ENCODE measurements at places on chromosomes 2 and 18. TPM values are rescaled to one million over a fixed set of nuclear protein-coding genes. Genes with fewer than 3 reads are reported as not detected.

Gene UPP2
- total RNA-seq = not detected

GRCh38 chr2:159960414-159960813, 102.0 kb downstream of the PLA2R1 start:
- no peaks in the 10 kb centered on the region for H3K4me1 ChIP-seq
- no peak overlapping the region for H3K27ac ChIP-seq
- H3K36me3 ChIP-seq = no peaks in the 10 kb centered on the region
- H3K27me3 ChIP-seq = no peaks in the 10 kb centered on the region

GRCh38 chr2:179106676-179107428, 56.9 kb upstream of the CCDC141 start:
- H3K27me3 ChIP-seq = no peaks in the 10 kb centered on the region
- peaks cover 43% of the 10 kb centered on the region for H3K36me3 ChIP-seq
- H3K4me3 ChIP-seq = no peak overlapping the region
- DNase-seq = peak; percentile 89
- no peaks in the 10 kb centered on the region for H3K4me1 ChIP-seq

- H3K4me3 ChIP-seq = no peak overlapping the region
- no peaks in the 10 kb centered on the region for H3K36me3 ChIP-seq
- DNase-seq = peak; percentile 44
- no peak overlapping the region for H3K27ac ChIP-seq
Measured at GRCh38 chr2:202115479-202115971, 42.5 kb downstream of the KIAA2012 start.

DNA sequence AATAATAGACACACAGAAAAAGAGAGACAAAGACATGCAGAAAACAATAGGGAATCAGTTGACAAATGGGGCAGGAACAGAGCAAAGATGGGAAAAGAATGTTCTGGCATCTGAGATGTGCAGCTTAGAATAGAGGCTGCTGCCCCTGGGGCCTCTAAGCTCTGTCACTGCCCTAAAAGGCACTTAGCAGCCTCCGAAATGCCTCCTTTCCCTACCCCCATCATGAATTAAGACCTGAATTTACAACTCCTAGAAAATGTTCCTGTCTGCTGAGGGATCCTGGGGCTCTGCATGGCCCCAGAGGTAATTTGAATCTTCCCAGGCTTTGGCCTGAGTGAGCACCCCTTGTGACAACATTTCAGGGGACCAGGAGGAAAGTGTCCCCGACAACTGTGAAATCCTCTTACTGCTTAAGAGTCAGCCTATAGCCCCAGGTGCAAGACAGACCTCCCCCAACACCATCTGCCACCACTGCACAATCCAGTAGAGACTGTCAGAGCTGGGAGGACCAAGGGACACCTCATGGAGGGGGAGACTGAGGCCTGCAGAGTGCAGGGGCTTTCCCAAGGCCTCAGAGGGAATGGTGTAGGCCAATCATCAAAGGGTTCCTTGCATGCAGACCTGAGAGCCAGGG, 24.8 kb downstream of the MRPL35 start:
- H3K4me3 ChIP-seq = no peak overlapping the region
- DNase-seq = no peak
- no peaks in the 10 kb centered on the region for H3K36me3 ChIP-seq
- no peaks in the 10 kb centered on the region for H3K27me3 ChIP-seq
- H3K4me1 ChIP-seq = peaks cover 43% of the 10 kb centered on the region

- no peak overlapping the region for H3K4me3 ChIP-seq
- H3K36me3 ChIP-seq = no peaks in the 10 kb centered on the region
- no peak overlapping the region for H3K27ac ChIP-seq
Measured at GRCh38 chr2:2647141-2647541, 316.1 kb upstream of the MYT1L start.

DNA sequence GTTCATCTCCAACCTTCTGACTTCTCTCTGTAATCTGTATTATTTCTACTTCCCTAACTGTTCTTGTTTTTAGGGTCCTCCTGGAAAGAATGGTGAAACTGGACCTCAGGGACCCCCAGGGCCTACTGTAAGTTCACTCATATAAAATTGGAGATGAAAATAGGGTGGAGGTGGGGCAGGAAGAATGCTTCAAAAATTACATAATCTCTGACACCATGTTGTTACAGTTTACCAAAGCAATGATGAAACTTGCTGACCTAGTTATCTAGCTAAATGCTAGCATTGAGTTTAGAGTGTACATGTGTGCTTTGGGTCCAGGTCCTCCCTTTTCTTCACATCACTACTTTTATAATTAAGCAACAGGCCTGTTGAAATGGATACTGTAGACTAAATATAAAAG, 23.1 kb downstream of the COL3A1 start:
- H3K27ac ChIP-seq = peak overlapping the region; percentile 12
- DNase-seq = no peak
- no peak overlapping the region for H3K4me3 ChIP-seq
- no peaks in the 10 kb centered on the region for H3K27me3 ChIP-seq
- H3K4me1 ChIP-seq = no peaks in the 10 kb centered on the region
- H3K36me3 ChIP-seq = peaks cover 97% of the 10 kb centered on the region

Gene HOXD11
- not detected for total RNA-seq

- no peak overlapping the region for H3K4me3 ChIP-seq
- no peak for DNase-seq
- H3K27me3 ChIP-seq = no peaks in the 10 kb centered on the region
- H3K36me3 ChIP-seq = no peaks in the 10 kb centered on the region
- no peak overlapping the region for H3K27ac ChIP-seq
- H3K4me1 ChIP-seq = no peaks in the 10 kb centered on the region
Measured at GRCh38 chr18:44321868-44322590, 358.7 kb upstream of the SETBP1 start.

DNA sequence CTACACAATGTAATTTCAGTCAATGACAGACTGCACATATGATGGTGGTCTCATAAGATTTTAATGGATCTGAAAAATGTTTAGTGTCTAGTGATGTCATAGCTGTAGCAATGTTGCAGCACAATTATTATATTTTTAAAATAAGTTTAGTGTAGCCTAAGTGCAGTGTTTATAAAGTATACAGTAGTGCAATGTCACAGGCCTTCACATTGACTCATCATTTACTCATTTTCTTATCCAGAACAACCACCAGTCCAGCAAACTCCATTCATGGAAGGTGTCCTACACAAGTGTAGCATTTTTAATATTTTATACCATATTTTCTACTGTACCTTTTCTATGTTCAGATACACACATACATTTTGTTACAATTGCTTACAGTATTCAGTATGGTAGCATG, 663.1 kb downstream of the ERBB4 start:
- H3K4me1 ChIP-seq = no peaks in the 10 kb centered on the region
- no peak for DNase-seq
- no peaks in the 10 kb centered on the region for H3K27me3 ChIP-seq
- H3K36me3 ChIP-seq = no peaks in the 10 kb centered on the region
- H3K4me3 ChIP-seq = no peak overlapping the region

Gene WDR7
- 27.2 TPM for total RNA-seq

DNA sequence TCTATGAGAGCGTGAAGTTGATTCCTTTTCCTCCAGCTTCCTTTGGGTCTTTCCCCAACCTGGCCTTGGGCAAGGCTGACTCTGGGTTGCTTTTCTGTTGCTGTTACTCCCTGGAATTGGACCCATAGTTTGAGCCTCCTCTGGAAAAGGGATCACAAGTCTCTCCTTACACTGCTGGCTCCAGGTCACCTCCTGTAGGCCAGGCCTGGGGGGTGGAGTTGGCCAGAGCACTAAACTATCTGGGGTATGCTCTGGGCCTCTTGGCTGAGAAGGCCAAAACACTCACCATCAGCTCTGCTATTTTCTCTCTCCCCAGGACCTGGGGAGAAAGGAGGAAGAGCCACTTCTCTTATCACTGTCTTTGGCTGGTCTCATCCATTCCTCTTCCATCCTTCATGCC, 56.5 kb upstream of the NCOA1 start:
- peak overlapping the region; percentile 72 for H3K27ac ChIP-seq
- H3K27me3 ChIP-seq = no peaks in the 10 kb centered on the region
- H3K4me3 ChIP-seq = no peak overlapping the region
- H3K36me3 ChIP-seq = no peaks in the 10 kb centered on the region

- H3K4me1 ChIP-seq = no peaks in the 10 kb centered on the region
- no peaks in the 10 kb centered on the region for H3K27me3 ChIP-seq
- H3K4me3 ChIP-seq = no peak overlapping the region
- DNase-seq = no peak
- H3K36me3 ChIP-seq = no peaks in the 10 kb centered on the region
Measured at GRCh38 chr2:181991171-181991885, 5.7 kb downstream of the PPP1R1C start.

Gene DYTN
- not detected for total RNA-seq

- no peaks in the 10 kb centered on the region for H3K27me3 ChIP-seq
- H3K4me3 ChIP-seq = no peak overlapping the region
- peaks cover 16% of the 10 kb centered on the region for H3K36me3 ChIP-seq
- H3K4me1 ChIP-seq = no peaks in the 10 kb centered on the region
Measured at GRCh38 chr18:24368749-24369148, 28.9 kb downstream of the OSBPL1A start.

Gene ZSCAN30
- 9.8 TPM for total RNA-seq

GRCh38 chr2:28335666-28336065, 57.0 kb upstream of the FOSL2 start:
- H3K27ac ChIP-seq = no peak overlapping the region
- no peaks in the 10 kb centered on the region for H3K27me3 ChIP-seq
- H3K4me1 ChIP-seq = peaks cover 42% of the 10 kb centered on the region
- DNase-seq = no peak
- no peak overlapping the region for H3K4me3 ChIP-seq

Gene PROKR1
- not detected for total RNA-seq

DNA sequence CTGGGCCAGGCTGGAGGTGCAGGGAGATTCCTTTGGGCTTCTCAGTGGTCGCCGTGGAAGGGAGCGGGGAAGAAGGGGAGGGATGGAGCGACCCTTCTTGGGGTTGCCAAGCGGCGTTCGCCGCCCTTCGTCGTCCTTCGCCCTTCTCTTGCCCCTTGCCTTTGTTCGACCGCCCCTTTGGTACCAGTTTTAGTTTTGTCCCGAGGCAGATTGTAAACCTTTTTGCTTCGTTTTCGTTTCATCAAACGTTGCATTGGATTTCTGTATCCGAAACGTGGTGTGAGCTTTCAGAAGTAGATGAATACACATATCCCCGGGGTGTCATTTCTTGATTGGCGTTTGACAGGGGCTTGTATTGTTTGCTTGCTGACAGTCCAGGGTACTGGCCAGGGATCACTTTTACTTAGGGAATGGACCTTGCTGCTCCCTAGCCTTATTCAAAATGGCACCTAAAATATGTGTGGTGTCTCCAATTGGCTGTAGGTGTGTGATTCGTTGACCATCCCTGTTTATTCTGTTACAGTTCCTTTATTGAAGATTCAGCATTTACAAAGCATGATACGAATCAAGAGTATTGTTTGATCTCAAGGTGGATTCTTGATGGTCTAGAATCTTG, 788 bp downstream of the USP14 start:
- H3K4me3 ChIP-seq = peak overlapping the region; percentile 95
- H3K27me3 ChIP-seq = no peaks in the 10 kb centered on the region

Gene CFAP65
- not detected for total RNA-seq

Gene FER1L5
- not detected for total RNA-seq

DNA sequence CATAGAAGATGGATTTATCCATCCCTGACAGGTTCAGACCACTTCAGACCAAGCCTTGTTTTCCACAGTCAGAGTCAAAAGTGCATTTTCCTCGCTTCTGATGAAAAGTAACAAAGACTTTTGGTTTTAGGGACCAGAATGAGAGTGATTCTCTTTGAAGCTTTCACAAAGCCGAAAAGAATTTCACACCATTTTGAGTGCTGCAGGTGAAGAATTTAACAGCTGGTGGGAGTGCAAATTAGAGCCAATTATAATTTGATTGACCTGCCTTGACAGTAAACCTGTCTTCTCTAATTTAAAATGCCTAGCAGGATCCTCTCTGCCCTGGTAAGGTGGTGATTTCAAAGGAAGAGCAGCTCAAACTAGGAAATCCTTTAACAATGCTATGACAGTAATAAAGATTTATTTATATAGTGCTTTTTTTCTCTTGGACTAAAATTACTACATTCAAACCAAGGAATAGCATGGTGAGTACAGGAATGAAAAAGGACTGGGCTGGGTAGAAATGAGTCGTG, 241.6 kb downstream of the HRH4 start:
- H3K4me1 ChIP-seq = no peaks in the 10 kb centered on the region
- no peaks in the 10 kb centered on the region for H3K27me3 ChIP-seq
- no peak overlapping the region for H3K27ac ChIP-seq
- DNase-seq = no peak

DNA sequence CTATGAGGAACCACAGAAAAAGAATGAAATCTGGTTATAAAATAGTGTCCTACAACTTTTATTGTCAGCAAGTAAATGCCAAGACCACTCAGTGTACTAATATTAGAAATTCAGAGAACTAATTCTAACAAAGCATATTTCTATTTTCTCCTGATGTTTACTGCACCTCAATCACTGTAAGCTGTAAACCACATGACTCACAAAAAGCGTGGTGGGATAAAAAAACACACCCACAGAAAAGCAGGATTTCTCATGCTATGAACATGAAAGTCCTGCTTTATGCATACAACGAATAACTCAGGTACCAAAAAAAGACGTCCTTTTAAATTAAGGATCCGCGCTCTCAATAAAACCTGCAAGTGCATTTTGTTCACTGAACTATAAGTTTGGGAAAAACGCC, 797 bp downstream of the TXNL4A start:
- peak overlapping the region; percentile 98 for H3K27ac ChIP-seq
- H3K27me3 ChIP-seq = no peaks in the 10 kb centered on the region
- H3K4me1 ChIP-seq = peaks cover 50% of the 10 kb centered on the region
- DNase-seq = no peak
- peak overlapping the region; percentile 88 for H3K4me3 ChIP-seq

DNA sequence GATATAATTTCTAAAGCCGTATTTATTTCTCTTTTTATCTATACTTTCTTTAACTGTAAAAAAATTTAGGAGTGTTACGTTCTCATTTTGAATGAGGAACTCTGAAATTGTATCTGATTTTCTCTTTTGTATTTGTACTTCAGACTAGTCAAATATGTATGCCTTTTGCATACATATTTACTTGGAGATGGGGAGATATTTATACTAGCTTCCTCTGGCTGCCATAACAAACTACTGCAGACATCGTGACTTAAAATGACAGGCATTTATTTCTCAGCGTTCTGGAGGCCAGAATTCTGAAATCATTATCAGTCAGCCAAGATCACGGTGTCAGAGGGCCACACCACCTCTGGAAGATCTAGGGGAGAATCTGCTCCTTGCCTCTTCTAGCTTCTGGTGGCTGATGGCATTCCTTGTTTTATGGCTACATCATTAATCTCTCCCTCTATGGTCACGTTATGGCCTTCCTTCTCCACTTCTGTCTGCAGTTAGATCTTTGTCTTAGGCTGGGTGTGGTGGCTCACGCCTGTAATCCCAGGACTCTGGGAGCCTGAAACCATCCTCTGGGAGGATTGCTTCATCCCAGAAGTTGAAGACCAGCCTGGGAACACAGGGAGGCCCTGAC, 8.2 kb downstream of the LCLAT1 start:
- no peak overlapping the region for H3K27ac ChIP-seq
- H3K36me3 ChIP-seq = no peaks in the 10 kb centered on the region
- H3K27me3 ChIP-seq = no peaks in the 10 kb centered on the region
- DNase-seq = no peak
- peaks cover 21% of the 10 kb centered on the region for H3K4me1 ChIP-seq

Gene PASK
- total RNA-seq = 31.7 TPM
